Stimulated activated naive CD8-positive, alpha-beta T cell treated with anti-CD3 and anti-CD28 coated beads, Interleukin-15, amount 100 ng/mL, for 72 hours (primary cell): ENCODE measurements at places on chromosomes 13 and 19.

- no peak for DNase-seq
Observed at GRCh38 chr13:76969488-76970365, 21.4 kb downstream of the ACOD1 start.

DNA sequence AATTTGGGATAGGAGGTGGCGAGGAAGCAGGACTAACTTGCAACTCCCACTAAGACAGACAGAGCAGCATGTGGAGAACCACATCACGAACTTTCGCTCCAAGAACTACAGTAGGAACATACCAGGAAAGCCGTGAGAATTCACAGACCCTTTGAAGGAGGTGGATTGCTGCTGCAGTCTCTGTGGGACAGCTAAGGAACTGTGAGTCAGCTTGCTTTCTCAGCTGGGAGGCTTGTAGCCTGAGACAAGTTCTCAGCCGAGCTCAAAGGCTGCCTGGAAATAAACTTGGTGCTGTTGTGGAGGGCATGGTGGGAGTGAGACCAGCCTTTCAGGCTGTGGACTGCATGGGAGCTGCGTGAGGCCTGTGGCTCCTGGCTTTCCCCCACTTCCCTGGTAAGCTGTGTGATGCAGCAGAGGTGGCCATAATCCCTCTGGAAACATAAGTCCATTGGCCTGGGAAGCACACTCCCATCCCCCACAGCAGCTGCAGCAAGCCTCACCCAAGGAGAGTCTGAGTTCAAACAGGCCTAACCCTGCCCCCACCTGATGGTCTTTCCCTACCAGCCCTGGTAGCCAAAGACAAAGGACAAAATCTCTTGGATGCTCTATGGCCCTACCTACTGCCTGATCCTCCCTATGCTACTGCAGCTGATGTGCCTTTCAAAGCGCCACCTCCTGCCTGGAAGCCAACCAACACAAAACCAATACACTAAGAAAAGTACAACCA lies 441.1 kb upstream of the HTR2A start:
- DNase-seq = no peak

- DNase-seq = no peak
Observed at GRCh38 chr13:57624565-57625435, 6.7 kb upstream of the PCDH17 start.

DNA sequence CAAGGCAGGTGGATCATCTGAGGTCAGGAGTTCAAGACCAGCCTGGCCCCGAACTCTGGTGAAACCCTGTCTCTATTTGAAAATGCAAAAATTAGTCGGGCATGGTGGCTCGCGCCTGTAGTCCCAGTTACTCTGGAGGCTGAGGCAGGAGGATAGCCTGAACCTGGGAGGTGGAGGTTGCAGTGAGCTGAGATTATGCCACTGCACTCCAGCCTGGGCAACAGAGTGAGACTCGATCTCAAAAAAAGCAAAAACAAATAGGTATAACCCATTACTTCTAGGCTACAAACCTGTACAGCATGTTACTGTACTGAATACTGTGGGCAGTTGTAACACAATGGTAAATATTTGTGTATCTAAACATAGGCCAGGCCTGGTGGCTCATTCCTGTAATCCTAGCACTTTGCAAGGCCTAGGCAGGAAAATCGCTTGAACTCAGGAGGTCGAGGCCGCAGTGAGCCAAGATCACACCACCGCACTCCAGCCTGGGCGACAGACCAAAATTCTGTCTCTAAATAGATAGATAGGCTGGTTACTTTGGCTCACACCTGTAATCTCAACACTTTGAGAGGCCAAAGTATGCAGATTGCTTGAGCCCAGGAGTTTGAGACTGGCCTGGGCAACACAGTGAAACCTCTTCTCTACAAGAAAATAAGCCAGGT lies 63.5 kb downstream of the MYO9B start:
- DNase-seq = no peak

GRCh38 chr13:67001363-67001762 lies 228.8 kb downstream of the PCDH9 start:
- DNase-seq = no peak
